ENCODE measurements at places on chromosomes 16 and 17.

DNA sequence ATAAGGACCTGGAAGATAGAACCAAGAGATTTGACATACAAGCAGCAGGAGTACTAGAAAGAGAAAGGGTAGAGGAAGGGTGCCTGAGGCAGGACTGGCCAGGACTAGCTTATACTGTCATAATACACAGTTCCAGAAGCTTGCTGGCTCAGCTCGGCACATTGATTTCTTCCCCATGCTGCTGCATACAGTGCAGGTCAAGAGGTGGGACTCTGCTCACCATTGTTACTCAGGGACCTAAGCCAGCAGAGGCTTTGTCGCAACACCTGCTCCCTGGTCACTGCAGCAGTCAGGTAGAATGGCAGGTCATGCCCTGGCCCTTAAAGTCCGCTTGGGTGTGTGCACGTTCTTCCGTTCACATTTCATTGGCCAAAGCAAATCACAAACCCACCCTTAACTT lies 32.8 kb downstream of the LDHD start:
- DNase-seq, result no peak

DNA sequence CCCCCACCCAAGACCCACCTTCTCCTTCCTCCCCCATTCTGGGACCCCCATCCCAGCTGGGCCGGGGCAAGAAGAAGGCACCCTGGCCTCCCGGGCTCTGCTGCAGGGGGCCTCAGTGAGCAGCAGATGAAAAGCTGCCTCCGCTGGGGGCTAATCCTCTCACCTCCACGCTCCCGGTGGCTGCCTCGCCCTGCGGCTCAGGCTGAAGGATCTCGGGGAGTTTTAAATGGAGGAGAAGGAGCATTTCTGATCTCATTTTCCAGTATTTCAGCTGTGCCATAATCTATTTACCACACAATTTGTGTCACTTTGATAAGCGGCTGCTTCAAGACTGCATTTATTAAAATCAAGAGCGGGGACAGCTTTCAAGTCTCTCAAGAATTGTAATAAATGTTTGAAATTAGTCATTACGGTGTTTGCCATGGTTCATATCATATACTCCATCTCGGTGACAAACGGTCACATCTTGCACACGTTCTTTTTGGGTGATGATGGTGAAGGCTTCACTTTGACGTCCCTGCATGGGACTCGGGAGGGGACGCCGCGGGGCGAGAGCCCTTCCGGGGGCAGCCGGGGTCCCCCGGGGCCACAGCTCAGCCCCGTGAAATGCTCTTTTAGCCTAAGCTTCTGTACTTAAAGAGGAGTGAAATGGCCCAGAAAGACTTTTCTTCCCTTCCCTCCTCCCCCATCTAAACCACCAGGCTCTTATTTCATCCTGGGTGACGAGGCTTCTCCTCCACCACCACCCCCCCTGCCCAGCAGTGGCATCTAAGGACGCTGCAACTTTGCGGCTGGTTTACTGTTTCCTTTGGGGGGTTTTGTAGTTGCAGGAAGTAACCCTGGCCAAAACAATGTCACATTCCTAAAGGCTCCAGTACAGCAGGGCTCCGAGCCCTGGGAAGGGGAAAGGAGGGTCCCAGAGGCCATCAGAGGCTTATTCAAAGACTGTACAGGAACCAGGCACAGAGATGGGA lies 313.1 kb upstream of the TNRC6C start:
- peak; percentile 56 for DNase-seq

- DNase-seq, result no peak
Observed at GRCh38 chr17:63434951-63435571, 11.0 kb downstream of the CYB561 start.

GRCh38 chr16:67928147-67928546 lies 3.5 kb downstream of the CTRL start:
- no peak for DNase-seq

- DNase-seq, result no peak
Observed at GRCh38 chr16:11636172-11636721, 32.0 kb upstream of the SNN start.

DNA sequence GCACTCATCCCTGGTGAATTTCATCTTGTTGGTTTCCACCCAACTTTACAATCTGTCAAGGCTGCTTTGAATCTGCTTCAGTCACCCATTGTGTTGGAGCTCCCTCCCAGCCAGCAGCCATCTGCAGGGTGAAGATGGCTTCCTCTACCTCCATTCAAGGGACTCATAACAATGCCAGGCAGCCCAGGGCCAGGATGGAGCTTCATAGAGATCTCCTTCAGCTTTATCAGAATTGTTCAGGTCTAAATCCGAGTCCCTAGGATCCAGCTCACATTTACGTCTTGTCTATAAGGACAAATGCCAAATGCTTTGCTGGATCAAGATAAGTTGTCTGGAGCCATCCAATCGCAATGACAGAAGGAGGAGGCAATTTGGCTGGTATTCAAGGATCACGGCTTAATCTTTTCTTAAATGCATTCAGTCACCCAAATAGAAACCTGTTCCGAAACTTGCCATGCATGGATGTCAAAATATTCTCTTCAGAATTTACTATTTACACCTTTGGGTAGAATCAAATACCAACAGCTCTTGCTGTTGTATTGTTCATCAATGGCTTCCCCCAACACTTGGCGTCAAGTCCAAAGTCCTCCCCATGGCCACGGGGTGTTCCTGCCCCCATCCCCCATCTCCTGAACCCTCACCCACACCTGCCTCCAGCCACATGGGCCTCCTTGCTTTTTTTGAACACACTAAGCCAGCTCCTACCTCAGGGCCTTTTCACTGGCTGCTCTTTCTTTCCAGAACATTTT lies 3.8 kb upstream of the FAM171A2 start:
- no peak for DNase-seq

DNA sequence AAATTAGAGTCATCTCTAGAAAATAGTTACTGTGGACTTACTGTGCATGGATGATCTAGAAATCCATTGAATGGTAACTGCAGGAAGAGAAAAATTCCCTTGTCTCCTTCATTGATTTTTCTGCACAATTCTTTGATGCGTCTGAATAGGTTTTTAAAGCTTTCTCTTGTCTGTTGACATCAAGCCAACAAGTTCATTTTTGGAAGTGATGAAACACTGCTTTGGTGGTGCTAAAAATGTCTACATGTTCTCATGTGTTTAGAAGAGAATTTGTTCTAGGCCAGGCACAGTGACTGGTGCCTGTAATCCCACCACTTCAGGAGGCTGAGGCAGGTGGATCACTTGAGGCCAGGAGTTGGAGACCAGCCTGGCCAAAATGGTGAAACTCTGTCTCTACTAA lies 57.1 kb upstream of the AXIN2 start:
- no peak for DNase-seq

DNA sequence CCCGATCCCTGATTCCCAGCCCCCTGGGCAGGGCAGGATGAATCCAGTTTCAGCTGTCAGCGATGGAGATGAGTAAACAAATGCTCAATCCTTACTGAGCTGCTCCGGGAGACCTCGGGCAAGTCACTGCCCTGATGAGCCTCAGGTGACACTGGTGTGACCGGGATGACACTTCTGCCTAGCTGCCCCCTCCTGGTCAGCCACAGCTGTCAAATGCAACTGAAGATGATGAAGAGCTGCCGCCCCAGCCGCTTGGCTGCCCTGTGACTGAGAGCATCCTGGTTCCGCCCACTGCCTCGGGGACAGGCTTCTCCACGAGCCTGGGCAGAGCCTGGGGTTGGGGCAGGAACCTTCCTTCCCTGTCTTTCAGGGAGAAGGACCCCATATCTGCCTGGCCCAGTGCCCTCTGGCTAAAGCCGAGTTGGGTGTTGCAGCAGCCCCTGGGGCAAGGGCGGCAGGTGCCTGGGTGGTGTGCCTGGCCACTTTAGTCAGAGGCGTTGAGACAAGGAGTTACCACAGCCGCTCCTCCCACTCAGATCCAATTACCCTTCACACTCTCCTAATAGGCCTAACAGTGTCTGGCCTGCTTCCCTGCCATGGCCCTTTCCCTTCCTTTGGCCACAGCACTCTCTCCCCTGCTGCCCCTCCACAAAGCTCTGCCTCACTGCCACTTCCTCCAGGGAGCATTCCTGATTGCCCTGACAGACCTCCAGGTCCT lies 5.5 kb downstream of the CCL17 start:
- no peak for DNase-seq

GRCh38 chr16:23062524-23062923 lies 86.7 kb downstream of the USP31 start:
- DNase-seq, result no peak

GRCh38 chr17:77297693-77298666 lies 157.2 kb downstream of the SEC14L1 start:
- no peak for DNase-seq

- DNase-seq, result no peak
Observed at GRCh38 chr17:80986816-80987475, 4.7 kb upstream of the CHMP6 start.

DNA sequence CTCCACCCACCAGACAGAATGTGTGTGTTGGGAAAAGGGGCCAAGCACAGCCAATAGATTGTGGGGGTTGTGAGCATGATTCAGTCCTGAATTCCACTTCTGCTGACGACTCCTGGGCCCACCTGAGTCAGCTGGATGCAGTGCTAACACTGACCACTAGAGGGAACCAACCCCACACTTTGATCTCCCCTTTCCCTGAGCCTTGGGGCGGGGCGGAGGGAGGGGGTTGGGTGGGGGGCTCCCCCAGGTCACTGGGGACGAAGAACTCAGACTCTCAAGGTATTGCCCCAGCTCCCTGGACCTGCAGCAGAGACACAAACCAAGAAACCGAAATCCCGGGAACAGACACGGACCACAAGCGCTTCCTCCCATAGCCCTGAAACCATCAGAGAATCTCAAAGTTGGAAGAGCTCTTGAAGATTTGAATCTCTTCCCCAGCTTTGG lies 621 bp upstream of the CSHL1 start:
- DNase-seq, result peak; percentile 74

DNA sequence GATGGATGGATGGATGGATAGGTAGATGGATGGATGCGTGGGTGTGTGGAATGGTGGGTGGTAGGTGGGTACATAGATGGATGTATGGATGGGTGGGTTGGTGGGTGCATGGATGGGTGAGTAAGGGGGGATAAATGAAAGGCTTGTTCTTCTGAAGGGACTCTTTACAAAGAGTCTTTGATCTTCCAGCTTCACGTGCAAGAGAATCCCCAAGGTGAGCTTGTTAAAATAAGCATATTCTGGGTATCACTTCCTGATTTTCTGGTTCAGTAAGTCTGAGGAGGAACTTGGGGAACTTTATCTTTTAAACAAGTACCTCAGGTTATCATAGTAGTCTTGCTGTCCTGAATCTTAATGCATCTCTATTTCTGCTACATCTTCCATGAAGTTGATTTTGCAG lies 639.1 kb downstream of the MAF start:
- no peak for DNase-seq

GRCh38 chr16:66950437-66950836 lies 10.6 kb upstream of the CES3 start:
- DNase-seq, result no peak

- DNase-seq, result no peak
Observed at GRCh38 chr16:12703935-12704334, 99.8 kb downstream of the CPPED1 start.

- DNase-seq, result no peak
Observed at GRCh38 chr17:42212382-42212781, 18.1 kb upstream of the GHDC start.

Data from activated CD8-positive, alpha-beta memory T cell treated with anti-CD3 and anti-CD28 coated beads, Interleukin-2, amount 50 U/mL, for 4 hours (primary cell).